ENCODE measurements at places on chromosomes 13 and 19.
A peak's percentile ranks its signal among the peaks of the same experiment; 100 is the strongest.

DNA sequence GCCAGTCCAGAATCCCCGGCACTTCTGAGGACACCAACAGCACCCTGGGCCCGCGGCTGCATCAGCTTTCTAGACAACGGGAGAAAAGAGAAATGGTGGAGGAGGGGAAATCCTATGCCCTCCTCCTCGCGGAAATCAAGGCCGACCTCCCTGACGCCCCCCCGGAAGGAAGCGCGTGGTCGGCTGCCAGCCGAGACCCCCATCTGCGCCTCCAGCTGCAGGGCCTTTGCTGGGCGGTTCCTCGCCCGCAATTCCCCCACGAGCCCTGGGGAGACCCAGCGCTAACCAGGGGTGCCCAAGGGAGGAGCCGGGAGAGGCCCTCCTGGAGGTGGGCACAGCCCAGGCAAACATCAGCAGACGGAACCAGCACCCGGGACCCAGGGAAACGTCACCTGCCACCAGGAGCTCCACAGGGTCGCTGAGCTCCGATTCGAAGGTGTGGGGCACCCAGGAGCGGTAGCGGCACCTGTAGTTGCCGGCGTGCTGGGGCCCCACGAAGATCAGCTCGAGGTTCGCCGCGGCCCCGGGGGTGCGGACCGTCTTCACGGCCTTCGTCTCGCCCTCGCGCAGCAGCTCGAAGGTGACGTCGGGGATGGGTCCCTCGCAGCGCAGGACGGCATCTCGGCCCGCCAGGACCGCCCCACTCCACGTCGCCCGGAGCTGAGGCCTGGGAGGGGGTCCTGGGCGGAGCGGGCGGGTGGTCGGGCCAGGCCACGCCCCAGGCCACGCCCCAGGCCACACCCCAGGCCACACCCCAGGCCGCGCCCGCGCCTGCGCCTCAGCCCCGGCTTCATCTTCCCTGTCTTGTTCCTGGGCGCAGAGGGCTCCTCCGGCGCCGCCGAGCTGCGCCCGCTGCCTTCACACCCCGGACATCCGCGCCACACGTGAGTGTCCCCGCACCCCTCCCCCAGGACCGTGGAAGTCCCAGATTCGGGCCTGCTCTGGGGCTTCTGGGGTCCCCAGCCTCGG, 6.0 kb downstream of the A1BG start:
- DNase-seq, result peak; percentile 14

DNA sequence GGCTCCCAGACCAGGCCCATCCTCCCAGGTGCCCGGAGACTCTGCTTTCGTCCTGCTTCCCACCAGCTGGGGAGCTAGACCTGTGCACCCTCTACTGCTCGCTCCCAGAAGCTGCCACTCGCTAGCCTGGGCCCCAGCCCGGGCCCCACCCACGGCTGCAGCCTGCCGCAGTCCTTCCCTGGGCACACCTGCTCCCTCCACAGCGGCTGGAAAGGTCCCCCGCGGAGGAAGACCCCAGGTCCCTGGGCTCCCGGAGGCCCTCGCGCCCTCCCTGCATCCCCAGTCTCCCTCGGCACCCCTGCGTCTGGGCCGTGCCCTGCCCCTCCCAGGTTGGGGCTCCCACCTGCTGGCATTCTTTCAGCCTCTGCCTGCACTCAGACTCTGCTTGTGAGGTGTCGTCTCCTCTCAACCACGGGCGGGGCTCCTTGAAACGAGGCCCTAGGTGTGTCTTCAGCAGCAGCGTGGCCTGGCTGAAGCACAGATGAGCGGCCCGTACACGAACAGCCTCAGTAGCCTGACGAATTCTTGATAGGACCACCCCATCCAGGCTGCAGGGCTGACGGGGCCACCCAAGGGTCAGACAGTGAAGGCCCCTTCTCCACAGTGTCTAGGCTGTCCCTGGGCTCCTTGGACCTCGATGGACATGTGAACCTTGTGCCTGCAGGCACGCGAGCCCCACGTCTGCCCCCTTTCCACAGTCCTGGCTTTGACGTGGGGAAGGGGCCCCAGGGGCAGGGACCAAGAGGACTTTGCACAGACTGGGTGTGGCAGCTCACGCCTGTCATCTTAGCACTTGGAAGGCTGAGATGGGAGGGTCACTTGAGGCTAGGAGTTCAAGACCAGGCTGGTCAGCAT, 27.9 kb downstream of the DOT1L start:
- no peak for DNase-seq

DNA sequence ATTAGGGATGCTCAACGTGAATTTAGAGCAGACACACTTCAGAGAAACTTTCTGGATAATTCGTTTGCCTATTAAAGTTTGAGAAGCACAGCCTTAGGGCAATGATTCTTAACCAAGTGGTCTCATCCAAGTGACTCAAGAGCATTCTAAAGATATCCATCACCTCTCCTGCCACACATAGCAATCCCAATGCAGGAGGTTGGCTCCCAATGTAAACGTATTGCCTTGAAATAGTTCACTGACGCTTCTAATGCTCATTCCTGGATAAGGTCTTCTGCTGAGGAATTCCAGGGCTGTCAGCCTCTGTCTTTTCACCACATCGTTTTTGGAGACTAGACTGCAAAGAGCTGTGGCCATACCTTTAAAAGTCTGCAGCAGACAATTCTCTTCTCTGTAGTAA, 279.8 kb upstream of the DACH1 start:
- no peak for DNase-seq

- no peak for DNase-seq
Observed at GRCh38 chr13:53143757-53144339, 115.2 kb downstream of the OLFM4 start.

DNA sequence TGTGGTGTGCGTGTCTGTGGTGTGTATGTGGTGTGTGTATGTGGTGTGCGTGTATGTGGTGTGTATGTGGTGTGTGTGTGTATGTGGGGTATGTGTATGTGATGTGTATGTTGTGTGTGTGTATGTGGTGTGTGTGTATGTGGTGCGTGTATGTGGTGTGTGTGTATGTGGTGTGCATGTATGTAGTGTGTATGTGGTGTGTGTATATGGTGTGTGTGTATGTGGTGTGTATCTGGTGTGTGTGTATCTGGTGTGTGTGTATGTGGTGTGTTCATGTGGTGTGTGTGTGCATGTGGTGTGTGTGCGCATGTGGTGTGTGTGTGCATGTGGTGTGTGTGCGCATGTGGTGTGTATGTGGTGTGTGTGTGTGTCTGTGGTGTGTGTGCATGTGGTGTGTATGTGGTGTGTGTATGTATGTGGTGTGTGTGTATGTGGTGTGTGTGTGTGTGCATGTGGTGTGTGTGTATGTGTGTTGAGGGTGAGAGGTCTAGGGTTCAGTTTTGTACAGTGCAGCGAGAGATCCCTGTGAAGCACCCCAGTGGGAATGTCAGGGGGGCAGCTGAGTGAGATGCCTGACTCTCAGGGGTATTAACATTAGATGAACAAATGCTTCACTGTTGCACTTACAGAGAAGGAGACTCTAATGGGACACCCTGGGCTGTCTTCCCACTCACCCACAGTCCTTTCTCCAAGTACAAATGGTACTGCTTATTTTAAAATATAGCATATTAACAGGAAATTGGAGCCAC, 61.3 kb upstream of the MEDAG start:
- DNase-seq, result no peak

GRCh38 chr13:43360892-43361610, 337.7 kb downstream of the DNAJC15 start:
- DNase-seq, result no peak

- DNase-seq, result no peak
Observed at GRCh38 chr19:1748115-1748872, 5.0 kb upstream of the ONECUT3 start.

GRCh38 chr19:14333101-14333871, 48.0 kb upstream of the ADGRE5 start:
- no peak for DNase-seq

- DNase-seq, result no peak
Observed at GRCh38 chr19:30092721-30093569, 150.9 kb downstream of the URI1 start.

DNA sequence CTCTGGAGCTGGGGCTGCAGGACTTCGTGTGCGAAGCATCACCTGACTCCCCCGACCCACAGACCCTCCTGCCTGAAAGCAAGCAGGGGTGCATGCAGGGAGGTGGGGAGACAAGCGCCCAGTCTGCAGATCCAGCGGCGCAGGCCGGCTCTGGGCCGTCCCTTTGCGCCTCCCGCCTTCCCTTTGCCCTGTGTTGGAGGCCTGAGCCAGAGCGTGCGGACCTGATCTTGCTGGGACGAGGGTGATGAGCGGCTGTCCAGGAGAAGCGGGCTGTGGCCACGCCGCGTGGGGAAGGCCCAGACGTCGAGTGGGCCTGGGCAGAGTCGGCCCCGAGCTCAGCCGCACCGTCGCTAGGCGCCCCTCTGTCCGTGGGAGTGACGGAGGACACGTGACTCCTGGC, 5.3 kb upstream of the GRTP1 start:
- DNase-seq, result no peak

DNA sequence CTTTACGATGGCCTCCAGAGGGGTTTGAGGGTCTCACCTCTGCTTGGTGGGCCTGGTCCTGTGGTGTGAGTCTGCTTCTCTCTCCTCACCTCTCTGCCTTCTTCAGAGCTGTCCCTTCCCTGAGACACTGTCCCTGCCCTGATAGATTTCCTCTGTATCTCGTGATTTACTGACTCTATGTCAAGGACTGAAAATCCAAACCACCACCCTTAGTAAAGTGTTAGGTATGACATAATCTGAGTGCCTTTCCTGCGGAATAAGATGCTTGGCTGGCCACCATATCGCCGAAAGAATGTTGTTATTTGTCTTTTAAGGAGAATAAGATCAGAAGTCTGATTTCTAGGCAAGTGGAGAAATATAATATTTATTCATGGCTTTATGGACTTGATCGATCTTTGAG, 7.2 kb downstream of the SLC25A15 start:
- DNase-seq, result no peak

- peak; percentile 81 for DNase-seq
Observed at GRCh38 chr19:5340637-5341447, at the start of gene PTPRS. Gene PTPRS (minus strand): TSS chr19:5340812. CDS start chr19:5286140, 54,672 bp downstream.

GRCh38 chr19:15732388-15732787, 4.6 kb downstream of the OR10H2 start:
- DNase-seq, result no peak

DNA sequence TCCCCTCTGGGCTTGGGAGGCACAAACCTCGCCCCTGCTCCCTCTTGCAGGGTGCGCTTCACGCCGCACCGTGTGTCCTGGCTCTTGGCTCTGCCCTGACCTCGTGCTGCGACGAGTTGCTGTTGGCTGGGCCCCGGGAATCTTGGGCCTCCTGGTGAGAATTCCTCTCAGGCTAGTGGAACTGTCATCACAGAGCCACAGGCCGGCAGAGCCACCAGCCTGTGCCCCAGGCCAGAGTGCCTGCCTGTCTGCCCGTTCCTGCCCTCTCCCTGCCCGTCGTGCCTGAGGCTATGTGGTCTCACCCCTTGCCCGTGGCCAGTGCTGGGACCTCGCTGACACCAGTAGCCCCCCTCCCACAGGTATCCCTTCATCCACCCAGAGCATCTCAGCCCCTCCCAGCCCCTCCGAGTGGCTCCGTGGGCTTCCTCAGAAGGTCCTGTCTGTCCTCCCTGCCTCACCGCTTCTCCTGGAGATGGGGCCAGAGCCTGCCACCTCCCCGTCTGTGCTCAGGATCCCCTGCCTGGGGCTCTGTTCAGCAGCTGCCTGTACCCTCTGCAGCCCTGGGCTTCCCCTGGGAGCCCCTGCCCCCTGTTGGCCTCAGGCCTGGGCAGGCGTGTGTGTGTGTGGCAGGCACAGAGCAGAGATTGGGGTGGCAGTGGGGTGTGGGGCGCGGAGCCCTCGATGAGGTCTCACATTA, 13.3 kb downstream of the NDUFB7 start:
- no peak for DNase-seq

GRCh38 chr19:45865269-45865948, 1.3 kb downstream of the FOXA3 start:
- no peak for DNase-seq

DNA sequence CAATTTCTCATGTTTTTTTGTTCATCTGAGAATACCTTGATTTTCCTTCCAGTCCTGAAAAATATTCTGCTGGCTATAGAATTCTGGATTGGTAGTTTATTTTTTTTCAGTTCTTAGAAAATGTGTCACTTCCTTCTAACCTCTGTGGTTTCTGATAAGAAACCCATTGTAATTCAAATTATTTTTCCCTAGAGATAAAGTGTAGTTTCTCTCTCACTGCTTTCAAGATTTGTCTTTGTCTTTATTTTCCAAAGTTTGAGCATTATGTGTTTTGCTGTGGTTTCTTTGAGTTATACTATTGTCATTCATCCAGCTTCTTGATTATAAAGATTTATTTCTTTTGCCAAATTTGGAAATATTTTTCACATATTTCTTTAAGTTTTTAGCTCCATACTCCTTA, 324.0 kb upstream of the SPRY2 start:
- DNase-seq, result no peak

GRCh38 chr19:4136680-4137088, 12.8 kb upstream of the MAP2K2 start:
- no peak for DNase-seq

GRCh38 chr13:102399791-102400674, 1.8 kb downstream of the FGF14 start:
- peak; percentile 28 for DNase-seq

GRCh38 chr13:112447761-112448603, 71.8 kb downstream of the SPACA7 start:
- no peak for DNase-seq

GRCh38 chr13:89897681-89898080, 1449.8 kb upstream of the MIR17HG start:
- no peak for DNase-seq

- DNase-seq, result no peak
Observed at GRCh38 chr13:104143760-104144416, 1077.7 kb upstream of the SLC10A2 start.

- no peak for DNase-seq
Observed at GRCh38 chr13:103539721-103540381, 473.6 kb upstream of the SLC10A2 start.

GRCh38 chr19:33175886-33176669, 18.1 kb upstream of the LRP3 start:
- DNase-seq, result no peak

DNA sequence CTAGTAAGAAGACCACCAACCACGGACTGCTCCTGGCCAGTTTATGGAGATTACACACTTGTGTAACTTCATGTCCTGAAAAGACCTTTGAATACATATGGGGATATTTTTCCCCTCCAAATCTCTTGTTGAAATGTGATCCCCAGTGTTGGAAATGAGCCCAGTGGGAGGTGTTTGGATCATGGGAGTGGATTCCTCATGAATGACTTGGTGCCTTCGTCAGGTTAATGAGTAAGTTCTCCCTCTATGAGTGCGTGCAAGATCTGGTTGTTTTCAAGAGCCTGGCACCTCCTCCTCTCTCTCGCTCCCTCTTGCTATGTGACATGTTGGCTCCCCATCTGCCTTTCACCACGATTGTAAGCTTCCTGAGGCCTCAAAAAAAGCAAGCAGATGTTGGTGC, 769.0 kb upstream of the SLITRK1 start:
- no peak for DNase-seq

DNA sequence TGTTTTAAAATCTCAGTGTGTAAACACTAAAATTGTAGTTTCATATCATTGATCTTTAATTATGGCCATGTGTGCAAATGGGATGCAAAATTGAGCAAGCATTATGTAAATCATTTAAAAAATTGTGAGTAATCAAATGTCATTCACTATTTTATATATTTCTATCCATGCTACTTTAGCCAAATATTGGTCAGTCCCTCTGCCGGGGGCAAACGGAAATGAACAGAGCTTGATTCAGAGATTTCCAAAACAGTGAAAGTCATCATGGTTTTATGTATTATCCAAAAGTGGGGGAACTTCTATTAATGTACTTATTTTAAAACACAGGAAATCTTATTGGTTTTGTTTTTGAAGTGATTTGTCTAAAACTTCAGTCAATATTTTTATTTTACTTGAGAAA, 219.1 kb downstream of the IRS2 start:
- no peak for DNase-seq

- DNase-seq, result no peak
Observed at GRCh38 chr13:31631746-31632145, 107.6 kb upstream of the RXFP2 start.
